ENCODE measurements at places on chromosomes 2 and 18.

DNA sequence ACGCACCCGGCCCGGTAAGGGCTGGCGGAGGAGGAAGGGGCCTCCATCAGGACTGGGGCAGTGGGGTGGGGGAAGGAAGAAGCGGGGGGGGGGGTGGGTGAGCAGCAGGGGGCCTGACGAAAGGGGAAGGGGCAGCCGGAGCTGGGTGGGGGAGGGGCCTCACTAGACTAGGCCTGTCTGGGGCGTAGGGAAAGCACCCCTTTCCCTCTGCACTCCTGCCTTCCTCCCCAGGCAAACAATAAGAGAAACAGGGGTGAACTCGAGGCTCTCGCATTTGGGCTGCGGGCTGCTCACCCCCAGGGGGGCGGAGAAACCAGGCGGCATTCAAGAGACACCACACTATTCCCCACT, 82.7 kb upstream of the POMC start:
- DNase-seq, result no peak

DNA sequence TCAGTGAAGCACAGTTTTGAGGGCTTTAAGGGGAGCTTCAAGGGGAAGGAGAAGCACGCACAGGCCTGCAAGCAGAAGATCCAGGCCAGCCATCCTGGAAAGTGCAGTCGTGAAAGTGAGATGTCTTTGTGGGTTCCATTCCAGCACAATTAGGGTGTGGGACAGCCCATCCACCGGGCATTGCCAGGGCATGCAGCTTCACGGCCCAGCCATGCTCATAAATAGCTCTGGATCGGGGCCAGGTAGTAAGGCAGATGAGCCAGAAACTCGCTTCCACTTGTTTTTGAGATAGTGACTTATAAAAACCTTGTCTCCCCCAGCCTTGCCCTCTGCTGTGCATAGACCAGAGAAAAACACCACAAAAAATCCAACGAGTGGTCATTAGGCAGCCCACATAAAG, 21.0 kb downstream of the KDSR start:
- no peak for DNase-seq

DNA sequence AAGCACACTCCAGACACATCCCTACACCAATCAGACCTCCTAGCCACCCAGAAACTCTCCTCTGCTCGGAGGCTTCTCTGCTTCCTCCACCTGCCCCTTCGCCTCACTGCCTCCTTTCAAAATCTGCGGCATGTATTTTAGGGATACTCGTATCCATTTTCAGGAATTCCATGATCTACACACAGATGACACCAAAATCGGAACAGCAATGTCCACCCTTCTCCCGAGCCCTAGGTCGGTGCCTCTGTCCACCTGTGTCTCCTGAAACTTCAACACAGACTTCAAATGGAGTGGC, 1.4 kb upstream of the SH3BP4 start:
- no peak for DNase-seq

DNA sequence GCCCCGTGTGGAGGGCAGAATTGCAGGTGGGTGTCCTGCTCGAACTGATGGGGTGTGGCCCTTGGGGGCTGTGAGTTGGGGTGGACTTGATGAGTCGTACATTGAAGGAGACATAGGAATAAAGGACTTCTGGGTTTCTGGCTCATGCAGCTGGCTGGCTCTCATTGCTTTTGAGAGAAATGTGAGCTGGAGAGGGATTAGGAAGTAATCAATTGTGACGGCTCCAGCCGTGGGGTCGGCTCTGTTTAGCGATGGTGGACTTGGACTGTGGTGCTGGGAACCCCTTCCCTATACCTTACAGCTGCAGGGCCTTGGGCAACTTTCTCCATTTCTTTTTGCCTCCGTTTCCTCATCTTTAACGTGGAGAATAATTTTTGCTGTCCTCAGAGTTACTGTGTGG, 9.2 kb downstream of the IMPA2 start:
- DNase-seq, result no peak

DNA sequence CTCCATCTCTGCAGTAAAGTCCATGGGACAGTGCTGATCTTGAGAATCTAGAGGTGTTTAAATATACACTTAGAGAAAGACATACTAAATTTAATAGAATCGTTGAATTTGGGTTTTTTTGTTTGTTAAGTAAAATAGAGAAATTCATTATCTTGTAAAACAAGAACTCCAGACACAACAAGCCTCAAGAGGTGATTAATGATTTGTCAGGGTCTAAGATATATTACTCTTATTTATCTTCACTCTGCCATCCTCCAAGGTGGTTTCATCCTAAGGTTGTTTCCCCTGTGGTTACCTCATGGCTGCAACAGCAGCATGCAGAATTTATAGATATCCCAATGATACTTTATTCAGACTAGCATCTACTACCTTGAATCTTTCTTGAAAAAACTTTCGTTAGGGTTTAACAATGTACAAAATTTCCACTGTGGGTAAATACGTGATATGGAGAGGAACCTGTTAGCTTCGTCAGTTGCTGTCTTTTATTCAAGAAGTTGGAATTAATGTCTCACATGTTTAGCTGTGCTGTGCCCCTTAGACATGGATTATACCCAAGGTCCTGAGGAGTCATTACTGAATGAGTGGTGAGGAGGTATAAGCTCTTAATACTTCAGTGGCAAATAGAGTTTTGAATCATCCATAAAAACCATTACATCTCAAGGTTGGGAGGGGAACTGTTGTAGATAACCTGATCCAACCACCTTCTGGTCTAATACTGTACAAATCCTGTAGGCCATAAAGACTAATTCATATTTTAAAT, 128.0 kb downstream of the GPD2 start:
- DNase-seq, result no peak

GRCh38 chr2:145777914-145778313, 1258.0 kb upstream of the ZEB2 start:
- no peak for DNase-seq

- no peak for DNase-seq
Measured at GRCh38 chr18:63213331-63213900, 106.2 kb downstream of the BCL2 start.

- no peak for DNase-seq
Measured at GRCh38 chr2:218536804-218537494, 31.2 kb downstream of the USP37 start.

DNA sequence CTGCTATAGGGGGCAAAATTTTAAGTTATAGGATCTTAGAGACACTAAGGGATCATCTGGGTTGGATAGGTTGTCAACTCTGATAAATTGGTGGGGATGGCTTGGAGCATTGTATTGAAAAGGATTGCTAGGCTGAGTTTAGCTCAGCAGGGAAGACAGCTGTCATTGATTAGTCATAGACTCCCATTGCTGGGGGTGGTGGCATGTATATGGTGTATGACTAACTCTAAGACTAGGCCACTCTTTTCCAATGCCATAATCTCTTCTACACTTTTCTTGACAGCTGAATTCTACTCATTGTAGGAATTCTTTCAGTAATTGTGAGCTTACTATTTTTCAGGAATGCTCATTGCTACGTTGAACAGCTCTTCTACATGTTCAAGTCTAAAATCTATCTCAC, 81.3 kb upstream of the PELI1 start:
- DNase-seq, result peak; percentile 52

GRCh38 chr2:127415593-127416505, 2.4 kb upstream of the PROC start:
- DNase-seq, result no peak

- DNase-seq, result no peak
Measured at GRCh38 chr2:96484091-96484490, 21.1 kb downstream of the NEURL3 start.

- DNase-seq, result no peak
Measured at GRCh38 chr2:24724111-24724775, 68.9 kb downstream of the PTRHD1 start.

GRCh38 chr18:77111449-77111848, 21.1 kb downstream of the MBP start:
- DNase-seq, result no peak

DNA sequence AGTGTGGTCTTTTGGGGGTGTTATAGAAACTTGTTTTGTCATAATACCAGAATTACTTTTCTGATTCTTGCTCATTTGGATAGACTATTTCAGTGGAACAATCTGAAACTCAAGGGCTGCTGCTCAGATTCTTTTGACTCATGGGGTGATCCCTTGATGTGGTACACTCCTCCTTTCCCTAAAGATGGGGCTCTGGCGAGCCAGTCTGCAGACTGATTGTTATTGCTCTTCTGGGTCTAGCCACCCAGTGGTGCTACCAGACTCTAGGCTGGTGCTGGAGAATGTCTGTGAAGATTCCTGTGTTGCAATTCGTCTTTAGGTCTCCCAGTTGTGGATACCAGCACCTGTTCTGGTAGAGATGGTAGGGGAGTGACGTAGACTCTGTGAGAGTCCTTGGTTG, 4.2 kb upstream of the MARS2 start:
- DNase-seq, result no peak

DNA sequence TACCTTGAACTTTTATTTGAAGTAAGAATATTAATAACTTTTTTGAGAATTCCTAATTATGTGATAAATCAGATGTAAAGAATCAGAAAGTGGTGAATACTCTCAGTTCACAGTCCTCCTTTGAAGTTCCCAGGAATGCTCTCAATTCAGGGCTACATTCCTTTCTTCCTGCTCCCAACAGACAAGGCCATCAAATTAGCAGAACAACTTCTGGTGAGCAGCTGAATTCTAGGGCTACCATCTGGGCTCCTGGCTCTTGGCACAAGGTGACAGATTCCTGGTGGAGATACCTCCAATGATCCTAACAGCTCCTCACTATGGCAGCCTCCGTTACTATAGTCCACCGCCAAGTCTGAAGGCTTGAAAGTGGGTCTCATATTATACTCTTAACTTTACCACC, 37.8 kb upstream of the OLA1 start:
- DNase-seq, result no peak

- no peak for DNase-seq
Measured at GRCh38 chr2:235698028-235698427, 204.2 kb downstream of the AGAP1 start.

DNA sequence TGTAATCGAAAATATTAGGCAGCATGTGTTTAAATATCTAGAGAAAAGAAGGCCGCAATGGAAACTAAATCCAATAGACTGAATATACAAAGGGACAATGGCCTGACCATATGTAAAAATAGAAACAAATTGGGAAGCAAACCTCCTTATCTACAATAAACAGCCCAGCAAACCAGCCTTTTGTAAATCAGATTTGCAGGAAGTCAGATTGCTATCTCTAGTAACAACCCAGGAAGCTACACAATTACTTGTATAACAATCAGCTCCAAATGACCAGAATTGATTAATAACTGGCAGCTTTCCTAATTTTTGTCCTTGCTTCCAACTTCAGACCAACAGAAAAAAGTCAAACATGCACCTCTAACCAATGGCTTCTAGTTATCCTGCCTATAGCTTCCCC, 860.0 kb downstream of the CPS1 start:
- no peak for DNase-seq

DNA sequence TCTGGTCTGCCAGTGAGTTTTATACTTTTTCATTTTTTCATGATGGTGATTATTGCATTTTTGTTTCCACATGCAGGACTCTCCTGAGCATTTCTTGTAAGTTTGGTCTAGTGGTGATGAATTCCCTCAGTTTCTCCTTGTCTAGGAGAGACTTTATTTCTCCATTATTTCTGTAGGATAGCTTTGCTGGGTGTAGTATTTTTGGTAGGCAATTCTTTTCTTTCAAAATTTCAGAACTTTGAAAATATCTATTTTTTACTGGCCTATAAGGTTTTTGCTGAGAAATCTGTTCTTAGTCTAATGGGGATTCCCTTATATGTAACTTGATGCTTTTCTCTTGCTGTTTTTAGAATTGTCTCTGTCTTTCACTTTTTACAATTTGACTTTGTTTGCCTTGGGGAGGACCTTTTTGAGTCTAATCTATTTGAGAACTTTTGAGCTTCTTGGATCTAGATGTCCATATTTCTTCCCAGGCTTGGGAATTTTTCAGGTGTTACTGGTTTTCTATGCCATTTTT, 149.1 kb downstream of the UBR3 start:
- DNase-seq, result no peak

DNA sequence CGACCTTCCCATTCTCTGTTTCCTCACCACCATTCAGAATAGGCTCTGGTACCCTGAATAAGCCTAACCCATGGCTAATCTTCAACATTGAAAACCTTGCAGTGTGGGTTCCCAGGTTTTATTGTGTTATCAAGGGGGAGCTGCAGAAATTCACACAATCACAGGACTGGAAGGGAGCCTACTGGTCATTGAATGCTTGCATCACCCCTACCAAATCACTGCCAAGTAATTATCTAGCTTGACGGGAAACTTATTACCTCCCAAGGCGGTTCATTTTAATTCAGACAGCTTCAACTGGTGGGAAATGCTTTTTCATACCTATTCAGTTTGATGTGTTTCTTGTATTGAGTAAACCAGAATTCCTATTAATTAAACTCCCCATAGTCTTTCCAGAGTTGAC, 33.6 kb upstream of the EFEMP1 start:
- no peak for DNase-seq

- no peak for DNase-seq
Measured at GRCh38 chr18:48470484-48471180, 61.4 kb upstream of the ZBTB7C start.

- no peak for DNase-seq
Measured at GRCh38 chr2:174493549-174494331, 6.9 kb upstream of the GPR155 start.

DNA sequence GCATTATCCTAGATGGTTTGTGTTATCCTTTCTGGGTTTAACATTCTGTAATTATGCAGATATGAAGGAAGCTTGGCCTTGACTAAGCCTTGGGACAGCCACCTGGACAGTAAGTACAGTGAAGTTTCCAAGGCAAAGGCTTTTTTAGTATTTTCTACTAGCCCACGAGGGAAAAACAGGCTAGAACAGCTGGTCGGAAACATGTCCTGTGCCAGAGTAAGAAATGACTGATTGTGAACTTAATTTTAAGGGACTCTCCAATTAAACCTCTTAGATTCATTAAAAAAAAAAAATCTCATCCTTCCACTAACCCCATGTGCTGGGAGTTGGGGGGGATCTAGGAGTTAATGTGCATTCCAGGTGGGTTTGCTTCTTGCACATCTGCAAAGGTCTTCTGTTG, 720.8 kb downstream of the SLC4A3 start:
- no peak for DNase-seq

DNA sequence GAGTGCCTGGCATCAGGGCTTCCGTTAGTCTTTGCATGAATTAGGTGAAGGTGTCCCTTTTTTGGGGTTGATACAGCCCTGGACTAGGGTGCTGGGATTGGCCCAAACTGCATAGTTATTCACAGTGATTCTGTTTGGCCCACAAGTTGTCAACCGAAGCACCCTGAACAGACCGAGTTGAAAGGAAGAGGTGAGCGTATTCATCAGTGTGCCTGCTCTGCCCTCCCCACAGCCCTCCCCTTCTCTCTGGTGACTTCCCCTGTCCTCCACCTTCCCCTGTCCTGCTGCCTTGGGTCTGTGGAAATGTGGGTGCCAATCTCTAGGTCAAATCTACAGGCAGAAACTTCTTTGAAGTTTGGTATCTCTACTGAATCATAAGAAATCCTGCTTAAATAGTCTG, 330.5 kb downstream of the DYSF start:
- DNase-seq, result no peak

- peak; percentile 57 for DNase-seq
Measured at GRCh38 chr2:202278036-202278760, 12.6 kb downstream of the NOP58 start.

DNA sequence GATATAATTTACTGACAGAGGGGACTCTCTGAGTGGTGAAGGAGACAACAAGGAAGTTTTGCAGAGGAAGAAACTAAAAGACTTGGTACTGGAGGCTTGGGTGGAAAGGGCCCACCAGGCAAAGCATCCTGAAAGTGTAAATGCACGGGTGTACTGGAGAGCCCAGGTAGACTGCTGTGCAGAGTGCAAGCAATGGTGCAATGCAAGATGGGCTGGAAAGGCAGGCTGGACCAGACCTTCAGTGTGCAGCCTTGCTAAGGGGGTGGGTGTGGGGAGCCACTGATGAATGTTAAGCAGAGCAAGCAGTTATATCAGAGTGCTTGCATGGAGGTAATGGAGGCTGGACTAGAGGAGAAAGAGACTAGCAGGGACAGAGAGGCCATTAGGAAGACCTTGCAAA, 10.7 kb downstream of the C2orf74 start:
- no peak for DNase-seq
